Activated CD4-positive, alpha-beta T cell treated with anti-CD3 and anti-CD28 coated beads, Interleukin-2, amount 50 U/mL, for 1 hour (primary cell): ENCODE measurements at places on chromosomes 4 and X.

DNA sequence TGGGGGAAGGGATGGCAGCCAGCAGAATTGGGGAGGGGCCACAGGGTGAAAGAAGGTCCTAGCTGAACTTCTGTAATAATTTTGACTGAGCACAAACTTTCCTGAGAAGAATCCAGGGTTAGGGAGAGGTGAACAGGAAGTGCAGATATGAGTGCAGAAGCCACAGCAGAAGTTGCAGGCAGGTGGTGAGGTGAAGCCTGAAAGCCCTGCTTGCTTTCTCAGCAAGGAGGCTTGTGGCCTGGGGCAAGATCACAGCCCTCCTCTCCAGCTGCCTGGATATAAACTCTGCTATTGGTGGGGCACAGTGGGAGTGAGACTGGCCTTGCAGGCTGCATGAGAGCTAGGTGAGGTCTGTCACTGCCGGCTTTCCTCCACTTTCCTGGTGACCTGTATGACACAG, 44.1 kb upstream of the UPRT start:
- DNase-seq, result no peak

GRCh38 chr4:113537203-113537602, 224.3 kb downstream of the CAMK2D start:
- no peak for DNase-seq

DNA sequence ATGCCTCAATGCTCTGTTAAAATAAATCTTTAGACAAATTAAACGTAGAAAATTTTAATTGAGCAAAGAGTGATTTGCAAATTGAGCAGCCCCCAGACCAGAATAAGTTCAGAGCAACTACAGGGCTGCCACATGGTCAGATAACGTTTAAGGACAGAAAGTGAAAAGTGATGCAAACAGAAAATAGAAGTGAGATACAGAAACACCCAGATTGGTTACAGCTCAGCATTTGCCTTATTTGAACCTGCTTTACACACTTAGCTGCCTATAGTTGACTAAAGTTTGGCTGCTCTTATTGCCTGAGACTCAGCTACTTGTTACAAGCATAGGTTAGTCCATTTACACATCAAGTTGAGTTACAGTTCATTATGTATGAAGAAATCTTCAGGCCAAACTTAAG, 1800.8 kb upstream of the PCDH10 start:
- no peak for DNase-seq

- no peak for DNase-seq
Measured at GRCh38 chr4:53156896-53157295, 209.0 kb downstream of the SCFD2 start.

DNA sequence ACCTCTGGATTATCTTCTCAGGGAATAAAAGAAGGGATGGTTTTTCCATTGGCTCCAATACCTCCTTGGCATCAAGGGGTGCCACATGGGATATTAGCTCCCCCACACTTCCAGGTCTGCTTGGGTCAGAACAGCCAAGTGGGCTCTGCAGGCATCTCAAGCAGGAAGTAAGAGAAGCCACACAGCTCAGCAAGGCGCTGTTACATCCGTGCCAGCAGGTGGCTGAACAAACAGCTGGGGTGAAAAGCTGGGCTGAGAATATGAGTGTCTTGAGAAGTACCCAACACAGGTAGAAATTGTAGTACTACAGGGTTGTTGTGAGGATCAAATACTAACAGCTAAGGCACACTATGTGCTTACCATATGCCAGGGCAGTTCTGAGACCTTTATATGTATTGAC, 76.7 kb upstream of the TMEM150C start:
- DNase-seq, result no peak

DNA sequence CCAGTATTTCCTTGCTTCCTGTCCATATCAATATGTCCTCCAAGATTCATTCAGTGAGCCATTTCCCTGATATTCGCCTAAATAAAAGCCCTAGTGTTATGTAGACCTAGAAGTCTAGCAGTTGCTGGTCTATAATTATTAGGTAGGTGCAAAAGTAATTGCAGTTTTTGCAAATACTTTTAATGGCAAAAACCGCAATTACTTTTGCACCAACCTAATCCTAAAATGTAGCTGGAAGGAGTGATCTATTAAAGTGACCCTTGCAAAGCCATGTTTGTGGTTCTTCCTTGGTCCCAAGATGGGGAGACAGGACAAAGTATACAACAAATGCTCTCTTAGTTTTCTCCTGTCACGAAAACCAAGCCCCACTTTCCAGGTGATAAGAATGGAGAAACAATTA, 193.0 kb downstream of the IDS start:
- no peak for DNase-seq

DNA sequence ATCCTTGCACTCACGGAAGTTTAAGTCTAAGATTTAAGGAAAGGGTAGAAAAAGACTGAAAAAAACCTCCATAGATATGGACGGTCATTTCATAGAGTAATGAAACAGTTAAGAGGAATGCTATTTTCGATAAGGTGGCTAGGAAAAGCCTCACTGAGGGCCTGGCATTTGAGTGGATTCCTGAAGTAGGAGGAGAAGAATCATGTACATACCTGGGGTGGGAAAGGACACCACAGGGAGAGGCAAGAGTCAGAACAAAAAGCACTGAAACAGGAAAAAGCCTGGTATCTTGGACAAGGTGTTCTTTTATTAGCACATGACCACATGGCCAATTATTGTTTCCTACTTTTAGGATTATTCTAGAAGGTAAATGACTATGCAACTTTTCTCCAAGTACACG, 547.2 kb upstream of the DIPK2B start:
- DNase-seq, result no peak

DNA sequence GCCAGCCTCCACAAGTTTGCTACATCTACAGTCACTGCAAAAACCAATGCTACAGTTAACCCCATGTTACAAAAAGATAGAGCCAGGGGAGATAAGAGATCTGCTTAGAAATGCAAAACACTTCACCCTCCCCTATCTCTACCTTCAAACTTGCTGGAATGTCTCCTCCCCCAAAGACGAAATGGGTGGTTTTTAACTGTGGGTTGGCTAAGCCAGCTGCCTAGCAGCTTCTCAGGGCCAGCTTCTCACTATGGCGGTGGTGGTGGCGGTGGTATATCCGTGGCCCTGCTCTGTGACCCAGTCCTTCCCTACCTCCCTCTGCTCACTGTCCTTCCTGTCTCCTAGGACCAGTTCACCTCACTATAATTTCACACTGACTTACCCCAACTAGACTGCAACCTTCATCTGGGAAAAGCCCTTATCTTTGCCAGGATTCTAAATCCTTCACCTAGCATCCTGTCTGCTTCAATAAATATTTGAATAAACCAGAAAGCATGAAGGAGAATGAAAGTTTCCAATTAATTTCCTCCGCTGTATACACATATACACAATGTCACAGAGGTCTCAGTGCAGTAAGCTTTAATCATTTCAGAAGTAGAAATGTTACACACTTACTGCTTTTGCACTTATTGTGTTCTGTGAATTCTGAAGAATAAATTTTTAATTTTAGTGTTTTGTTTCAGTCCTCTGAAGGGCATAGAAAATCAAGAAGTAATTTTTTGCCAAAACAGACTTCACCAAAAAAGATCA, 46.3 kb downstream of the SH3KBP1 start:
- peak; percentile 22 for DNase-seq

- DNase-seq, result no peak
Measured at GRCh38 chrX:54992911-54993622, 921 bp downstream of the PFKFB1 start.

DNA sequence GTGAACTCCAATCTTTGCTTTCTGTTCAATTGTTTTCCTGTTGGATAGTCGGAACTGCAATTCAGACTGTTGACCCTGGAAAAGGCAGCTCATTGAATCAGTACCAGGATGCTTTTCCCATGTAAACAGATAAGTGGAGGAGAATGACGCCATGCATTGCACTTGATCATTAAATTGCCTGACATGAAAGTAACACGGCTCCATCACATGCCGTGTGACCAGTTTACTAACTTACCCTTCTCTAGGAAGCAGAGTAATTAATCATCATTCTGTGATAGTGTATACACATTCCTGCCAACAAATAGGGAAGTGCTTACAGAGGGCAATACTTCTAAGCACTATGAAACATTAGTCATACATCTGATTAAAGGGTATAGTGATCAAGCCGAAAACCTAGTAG, 101.4 kb downstream of the PPARGC1A start:
- DNase-seq, result no peak

DNA sequence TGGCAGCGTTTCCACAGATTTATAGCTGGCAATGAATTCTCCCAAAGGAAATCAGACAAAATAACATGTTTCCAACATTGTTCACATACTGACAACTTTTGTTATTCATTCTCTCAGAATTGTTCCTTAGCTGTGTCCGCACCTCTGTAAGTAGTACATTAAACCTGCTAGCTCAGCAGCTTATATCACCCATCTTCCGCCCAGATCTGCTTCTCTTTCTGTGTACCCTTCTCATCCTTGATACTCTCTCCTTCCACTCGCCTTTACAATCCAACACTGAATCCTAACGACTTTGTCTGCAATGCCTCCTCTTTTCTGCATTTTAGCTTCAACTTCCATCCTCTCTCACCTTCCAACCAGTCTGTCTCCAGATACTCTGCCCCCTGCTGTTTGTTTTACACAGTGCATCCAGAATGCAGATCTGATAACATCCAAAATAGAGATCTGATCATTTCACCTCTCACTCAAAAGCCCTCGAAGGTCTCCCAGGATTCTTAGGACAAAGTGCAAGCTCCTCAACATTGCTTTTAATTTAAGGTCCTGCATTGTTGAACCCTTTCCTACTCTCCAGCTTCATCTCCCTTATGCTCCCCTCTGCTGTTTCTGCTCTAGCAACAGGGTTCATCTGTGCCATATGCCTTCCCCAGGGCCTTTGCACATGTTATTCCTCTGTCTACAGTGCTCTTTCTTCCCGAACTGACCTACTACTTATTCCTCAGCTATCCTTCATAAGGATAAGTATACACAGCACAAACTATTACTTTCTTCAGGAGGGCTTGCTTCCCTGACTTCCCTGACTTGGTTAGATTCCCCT, 67.3 kb upstream of the VBP1 start:
- peak; percentile 17 for DNase-seq

- DNase-seq, result no peak
Measured at GRCh38 chrX:39985071-39985470, 112.7 kb downstream of the BCOR start.

DNA sequence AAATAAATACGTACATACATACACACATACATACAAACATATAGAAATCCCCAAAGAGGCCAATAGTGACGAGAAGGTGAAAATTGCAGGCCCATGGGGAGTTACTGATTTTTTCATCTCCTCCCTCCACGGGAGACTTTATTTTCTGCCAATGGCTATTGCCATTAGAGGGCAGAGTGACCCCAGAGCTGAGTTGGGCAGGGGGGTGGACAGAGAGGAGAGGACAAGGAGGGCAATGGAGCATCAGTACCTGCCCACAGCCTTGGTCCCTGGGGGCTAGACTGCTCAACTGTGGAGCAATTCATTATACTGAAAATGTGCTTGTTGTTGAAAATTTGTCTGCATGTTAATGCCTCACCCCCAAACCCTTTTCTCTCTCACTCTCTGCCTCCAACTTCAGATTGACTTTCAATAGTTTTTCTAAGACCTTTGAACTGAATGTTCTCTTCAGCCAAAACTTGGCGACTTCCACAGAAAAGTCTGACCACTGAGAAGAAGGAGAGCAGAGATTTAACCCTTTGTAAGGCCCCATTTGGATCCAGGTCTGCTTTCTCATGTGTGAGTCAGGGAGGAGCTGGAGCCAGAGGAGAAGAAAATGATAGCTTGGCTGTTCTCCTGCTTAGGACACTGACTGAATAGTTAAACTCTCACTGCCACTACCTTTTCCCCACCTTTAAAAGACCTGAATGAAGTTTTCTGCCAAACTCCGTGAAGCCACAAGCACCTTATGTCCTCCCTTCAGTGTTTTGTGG, 180.7 kb downstream of the AR start:
- no peak for DNase-seq

DNA sequence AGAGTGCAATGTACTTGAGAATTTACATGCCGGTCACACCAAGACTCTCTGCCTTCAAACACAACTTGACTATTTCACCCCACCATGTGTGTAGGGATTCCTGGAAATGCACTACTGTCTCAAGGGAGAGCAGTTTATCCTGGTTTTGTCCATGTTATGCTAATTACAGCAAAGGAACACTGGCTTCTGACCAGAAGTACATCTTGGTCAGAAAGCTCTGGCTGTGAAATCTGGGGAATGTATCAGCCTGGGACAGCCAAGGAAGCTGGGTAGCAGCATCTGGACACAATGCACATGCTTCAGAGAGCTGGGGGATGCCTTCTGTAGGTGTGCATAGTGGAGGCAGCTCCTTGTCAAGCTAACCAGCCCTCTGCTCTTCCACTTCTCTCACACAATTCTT, 1432.6 kb upstream of the TENM3 start:
- DNase-seq, result no peak

GRCh38 chr4:41305476-41305875, 48.7 kb downstream of the UCHL1 start:
- no peak for DNase-seq

DNA sequence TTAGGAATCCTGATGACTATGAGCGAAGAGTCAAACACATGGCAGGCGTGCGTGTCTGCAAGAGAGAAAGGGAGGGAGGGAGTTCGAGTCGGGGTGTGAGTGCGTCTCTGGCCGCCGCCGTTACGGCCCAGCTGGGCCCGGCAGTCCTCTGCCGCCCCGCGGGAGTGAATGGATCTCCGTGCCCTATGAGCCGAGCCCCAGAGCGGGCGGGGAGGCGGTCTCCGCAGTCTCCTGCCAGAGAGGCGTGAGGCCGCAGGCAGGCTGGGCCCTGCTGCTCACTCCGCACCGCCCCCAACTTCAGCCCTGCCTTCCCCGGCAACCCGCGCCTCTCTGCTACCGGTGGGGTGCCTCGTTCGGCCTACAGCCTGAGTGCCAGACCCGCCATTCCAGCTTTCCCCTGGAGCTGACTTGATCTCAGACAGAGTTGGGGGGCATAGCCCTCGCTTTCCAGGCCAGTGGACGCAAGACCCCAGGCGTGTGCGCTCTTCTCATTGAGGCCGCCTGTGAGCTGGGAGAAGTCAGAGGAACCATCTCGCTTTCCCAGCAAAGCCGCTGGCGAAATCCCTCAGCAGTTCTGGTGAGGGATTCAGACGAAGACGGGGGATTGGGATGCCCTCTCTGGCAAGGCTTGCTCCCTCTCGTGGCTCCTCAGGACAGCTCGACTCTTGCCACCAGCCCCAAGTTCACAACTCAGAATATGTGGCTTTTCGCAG, 1.4 kb downstream of the SLC16A2 start:
- DNase-seq, result no peak

DNA sequence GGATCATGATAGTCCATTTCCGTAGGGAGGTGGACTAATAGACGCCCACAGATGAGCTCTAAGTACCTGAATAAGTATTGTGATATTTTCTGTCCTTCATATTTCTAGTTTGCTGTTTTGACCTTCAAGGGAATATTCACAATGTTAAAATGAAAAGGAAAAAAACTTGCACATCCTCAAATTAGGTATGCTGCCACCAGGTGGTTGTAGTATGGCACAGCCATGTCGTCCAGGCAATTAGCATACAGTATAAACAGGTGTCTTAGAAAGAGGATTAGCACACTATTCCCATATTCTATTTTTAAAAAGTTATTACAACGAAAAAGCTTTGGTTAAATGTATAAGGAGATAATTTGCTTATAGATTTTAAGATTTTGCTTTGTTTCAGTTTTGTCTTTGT, 802.0 kb downstream of the RPA4 start:
- DNase-seq, result no peak
